ENCODE measurements at places on chromosomes 16 and 17. TPM values are rescaled to one million over a fixed set of nuclear protein-coding genes. Genes with fewer than 3 reads are reported as not detected.

The SDK2 gene
- total RNA-seq: 1.6 TPM

The C16orf86 gene
- 4.5 TPM for total RNA-seq

The CLEC18C gene
- 28.9 TPM for total RNA-seq

The GPR139 gene
- total RNA-seq: not detected

The WSCD1 gene
- 21.4 TPM for total RNA-seq

The HIGD1B gene
- total RNA-seq: not detected

The SLC38A8 gene
- total RNA-seq: not detected

The ATP6V0A1 gene
- total RNA-seq: 43.9 TPM

The NPIPA7 gene
- total RNA-seq: 9.4 TPM

The AANAT gene
- not detected for total RNA-seq

The KRT27 gene
- not detected for total RNA-seq

The CDK3 gene
- 11.5 TPM for total RNA-seq

The CCNF gene
- total RNA-seq: 7.4 TPM

The NPW gene
- total RNA-seq: not detected

The ITGAE gene
- total RNA-seq: 24.7 TPM

The DYNLL2 gene
- total RNA-seq: 18.3 TPM

The HYDIN gene
- 7.3 TPM for total RNA-seq

The KRT15 gene
- 1.3 TPM for total RNA-seq

The HSD11B2 gene
- total RNA-seq: 0.96 TPM

The OR4D1 gene
- total RNA-seq: not detected

The ADAD2 gene
- not detected for total RNA-seq

The GNAO1 gene
- 5.7 TPM for total RNA-seq

The CYB5B gene
- 46.3 TPM for total RNA-seq

The FOXC2 gene
- 12.1 TPM for total RNA-seq

The PYDC1 gene
- total RNA-seq: not detected

The TNFRSF13B gene
- total RNA-seq: not detected

The AFMID gene
- 49.7 TPM for total RNA-seq

The PGS1 gene
- 32.8 TPM for total RNA-seq

The C16orf96 gene
- not detected for total RNA-seq

The TOM1L1 gene
- total RNA-seq: 76.0 TPM

The NOTUM gene
- not detected for total RNA-seq

The NPIPB6 gene
- total RNA-seq: not detected

The SBK1 gene
- 10.5 TPM for total RNA-seq

The NACA2 gene
- not detected for total RNA-seq

The VASN gene
- 73.5 TPM for total RNA-seq

The NLRC3 gene
- total RNA-seq: not detected

The CHST4 gene
- not detected for total RNA-seq

The IKZF3 gene
- 0.17 TPM for total RNA-seq

The PIPOX gene
- 0.34 TPM for total RNA-seq

The METRNL gene
- total RNA-seq: 97.0 TPM

The KRT20 gene
- not detected for total RNA-seq

The MYH8 gene
- not detected for total RNA-seq

The SLFN12 gene
- total RNA-seq: 12.8 TPM

The NPIPA1 gene
- 28.2 TPM for total RNA-seq

The MYH2 gene
- not detected for total RNA-seq

The HS3ST3B1 gene
- 25.2 TPM for total RNA-seq
